NCI-H748 treated with DMSO at 0.1 percent for 48 hours (cell line): ENCODE measurements at places on chromosomes 13 and 19.

- DNase-seq: peak; percentile 66
Measured at GRCh38 chr19:19170053-19170872, at the start of gene MEF2B. Gene MEF2B (minus strand): TSS chr19:19170263. CDS start chr19:19150735, 19,528 bp downstream.

- no peak for DNase-seq
Measured at GRCh38 chr19:45446944-45447343, 20.9 kb upstream of the FOSB start.

DNA sequence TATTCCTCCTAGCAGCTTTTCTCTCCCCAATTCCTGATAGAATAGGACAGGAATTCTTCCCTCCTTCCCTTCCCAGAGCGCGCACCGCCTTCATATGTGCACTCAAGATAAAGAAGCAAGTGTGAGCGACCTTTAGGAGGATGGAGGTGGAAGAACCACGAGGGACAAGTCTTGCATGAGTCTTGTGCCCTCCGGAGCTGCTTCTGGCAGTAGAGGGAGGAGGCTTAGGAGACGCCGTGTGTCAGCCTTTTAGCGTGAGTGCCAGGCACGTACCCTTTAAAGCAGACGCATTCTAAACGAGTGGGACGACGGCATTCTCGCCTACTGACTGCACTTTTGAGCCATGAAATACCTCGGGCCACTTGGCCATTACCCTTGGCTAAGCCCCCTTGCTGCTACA lies 95.4 kb upstream of the RAP2A start:
- no peak for DNase-seq

- DNase-seq: no peak
Measured at GRCh38 chr13:51221674-51222036, 543 bp upstream of the FAM124A start.

DNA sequence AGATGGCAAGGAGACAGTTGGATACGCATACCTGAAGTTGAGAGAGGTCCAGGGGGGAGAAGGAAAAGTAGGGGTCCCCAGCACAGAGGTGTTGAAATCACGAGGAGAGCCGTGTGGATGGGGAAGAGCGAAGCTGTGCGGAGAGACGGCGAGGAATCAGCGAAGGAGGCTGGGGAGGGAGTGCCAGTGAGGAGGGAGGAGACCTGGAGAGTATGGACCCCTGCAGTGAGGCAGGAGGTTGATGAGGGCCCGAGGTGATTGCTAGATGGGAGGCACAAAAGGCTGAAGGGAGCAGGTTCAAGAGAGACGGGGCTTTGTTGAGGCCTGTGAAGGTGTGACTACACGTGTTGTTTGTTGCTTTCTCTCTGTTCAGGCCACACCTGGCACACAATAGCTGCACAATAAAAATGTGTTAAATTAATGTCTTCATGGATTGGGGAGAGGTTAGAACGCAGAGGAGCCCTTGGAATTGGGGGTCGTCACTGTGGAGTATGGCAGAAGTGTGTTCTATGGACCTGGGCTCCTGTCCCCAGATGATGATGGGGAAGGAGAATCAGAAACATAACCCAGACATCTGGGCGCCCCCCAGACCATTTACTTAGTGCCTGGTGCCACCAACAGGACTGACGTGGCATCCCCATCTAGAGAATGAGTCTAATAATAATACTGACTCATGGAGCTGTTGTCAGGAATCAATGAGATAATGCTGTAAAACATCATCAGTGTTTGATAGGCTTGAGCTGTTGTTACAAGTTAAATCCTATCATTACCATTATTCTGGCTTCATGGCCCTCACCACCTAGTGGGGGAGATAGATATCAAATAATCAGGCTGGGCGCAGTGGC lies 137.5 kb downstream of the SIPA1L3 start:
- no peak for DNase-seq
